ENCODE measurements at places on chromosomes 3 and 15.

DNA sequence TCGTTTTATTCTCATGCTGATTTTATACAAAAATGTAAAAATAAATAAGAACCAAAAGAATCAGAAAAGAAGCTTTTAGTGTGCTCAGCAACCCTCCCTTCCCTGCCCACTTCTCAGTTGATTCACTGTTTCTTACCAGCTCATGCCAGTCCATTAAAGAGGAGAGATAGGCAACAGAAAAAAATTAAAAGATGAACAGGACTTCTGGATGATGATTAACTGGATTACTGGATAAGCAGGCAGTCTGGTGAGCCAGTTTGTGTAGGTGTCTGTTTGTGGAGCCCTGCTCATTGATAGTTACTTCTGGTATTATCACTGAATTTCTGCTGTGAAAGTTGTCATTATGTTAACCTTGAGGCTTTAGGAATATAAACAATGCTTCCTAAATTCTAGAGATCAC lies 15.1 kb upstream of the GPR171 start:
- DNase-seq: no peak

- DNase-seq: no peak
Observed at GRCh38 chr3:25571285-25571684, 93.4 kb downstream of the TOP2B start.

GRCh38 chr3:22495241-22495640 lies 707.9 kb upstream of the UBE2E2 start:
- no peak for DNase-seq

DNA sequence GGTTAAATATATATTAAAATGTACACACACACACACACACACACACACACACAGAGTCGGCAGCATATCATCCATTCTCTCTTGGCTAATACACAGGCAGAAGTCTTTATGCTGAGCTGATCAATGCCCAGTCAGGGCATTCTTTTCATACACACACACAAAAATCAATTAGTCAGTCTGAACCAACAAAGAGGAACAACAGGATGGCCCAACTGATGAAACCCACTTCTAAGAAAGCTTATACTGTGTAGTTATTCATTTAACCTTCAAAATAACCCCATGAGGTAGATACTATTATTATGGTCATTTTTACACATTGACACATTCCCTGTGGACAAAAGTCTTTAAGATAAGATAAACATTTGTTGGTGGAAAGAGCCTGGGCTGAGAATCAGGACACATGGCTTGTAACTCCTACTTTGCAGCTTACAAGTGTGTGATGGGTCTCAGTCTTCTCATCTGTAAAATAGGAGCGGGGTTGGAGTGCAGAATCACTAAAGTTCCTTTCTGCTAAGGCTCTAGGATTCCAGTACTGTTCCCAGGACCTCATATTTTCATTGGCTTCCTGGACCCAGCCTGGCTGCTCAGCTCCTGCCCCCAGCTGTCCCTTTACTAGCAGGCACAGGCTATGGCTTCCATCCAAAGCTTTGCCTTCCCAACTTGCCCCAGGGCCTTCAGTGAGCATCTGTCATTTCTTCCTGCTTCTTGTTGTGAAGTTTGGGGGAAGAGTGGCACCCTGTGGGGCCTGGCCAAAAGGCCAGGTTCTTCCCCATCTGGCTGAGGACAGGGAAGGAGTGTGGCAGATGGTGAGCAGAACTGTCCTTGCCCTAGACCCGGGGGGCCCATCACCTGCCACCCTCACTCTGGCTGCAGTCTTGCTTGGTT lies 27.2 kb upstream of the GLCE start:
- DNase-seq: peak; percentile 50

GRCh38 chr15:47900751-47901150 lies 183.4 kb downstream of the SEMA6D start:
- DNase-seq: no peak

- DNase-seq: peak; percentile 69
Observed at GRCh38 chr3:5011555-5012256, 32.5 kb downstream of the BHLHE40 start.

GRCh38 chr15:27352136-27352535 lies 381.2 kb downstream of the GABRG3 start:
- no peak for DNase-seq

DNA sequence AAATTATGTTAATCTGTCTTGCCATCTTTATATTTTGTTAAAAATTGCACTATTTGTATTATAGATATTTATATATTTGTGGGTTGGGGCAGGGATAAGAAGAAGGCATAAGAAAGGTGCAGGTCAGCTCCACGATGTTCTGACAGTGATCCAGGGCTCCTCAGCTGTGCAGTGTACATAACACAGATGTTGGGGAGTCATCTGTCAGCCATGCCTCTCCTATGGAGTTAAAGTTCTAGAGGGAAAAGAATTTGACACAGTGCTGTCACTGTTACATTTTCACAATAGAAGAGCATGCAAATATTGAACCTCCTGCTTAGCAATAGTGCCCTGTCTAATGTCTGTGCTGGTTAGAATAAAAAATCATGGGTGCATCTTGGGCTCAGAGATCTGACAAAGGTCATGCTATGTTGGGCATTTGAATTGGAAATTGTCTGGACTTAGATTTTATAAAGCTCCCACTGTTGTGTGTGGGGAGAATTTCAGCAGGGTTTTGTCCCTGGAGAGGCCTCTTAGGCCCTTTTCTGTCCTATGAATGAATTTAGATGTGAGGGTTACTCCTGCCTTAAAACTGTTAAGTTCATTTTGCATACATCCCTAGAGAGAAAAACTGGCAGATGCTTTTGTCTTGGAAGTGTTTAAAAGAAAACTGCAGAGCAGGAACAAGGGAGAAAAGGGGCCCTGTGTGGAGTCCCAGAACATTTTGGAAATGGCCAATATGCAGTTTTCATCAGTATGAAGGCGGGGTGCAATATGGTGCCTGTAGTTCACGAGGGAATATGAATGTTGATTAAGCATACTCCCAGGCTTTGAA lies 20.4 kb downstream of the CDIN1 start:
- no peak for DNase-seq

DNA sequence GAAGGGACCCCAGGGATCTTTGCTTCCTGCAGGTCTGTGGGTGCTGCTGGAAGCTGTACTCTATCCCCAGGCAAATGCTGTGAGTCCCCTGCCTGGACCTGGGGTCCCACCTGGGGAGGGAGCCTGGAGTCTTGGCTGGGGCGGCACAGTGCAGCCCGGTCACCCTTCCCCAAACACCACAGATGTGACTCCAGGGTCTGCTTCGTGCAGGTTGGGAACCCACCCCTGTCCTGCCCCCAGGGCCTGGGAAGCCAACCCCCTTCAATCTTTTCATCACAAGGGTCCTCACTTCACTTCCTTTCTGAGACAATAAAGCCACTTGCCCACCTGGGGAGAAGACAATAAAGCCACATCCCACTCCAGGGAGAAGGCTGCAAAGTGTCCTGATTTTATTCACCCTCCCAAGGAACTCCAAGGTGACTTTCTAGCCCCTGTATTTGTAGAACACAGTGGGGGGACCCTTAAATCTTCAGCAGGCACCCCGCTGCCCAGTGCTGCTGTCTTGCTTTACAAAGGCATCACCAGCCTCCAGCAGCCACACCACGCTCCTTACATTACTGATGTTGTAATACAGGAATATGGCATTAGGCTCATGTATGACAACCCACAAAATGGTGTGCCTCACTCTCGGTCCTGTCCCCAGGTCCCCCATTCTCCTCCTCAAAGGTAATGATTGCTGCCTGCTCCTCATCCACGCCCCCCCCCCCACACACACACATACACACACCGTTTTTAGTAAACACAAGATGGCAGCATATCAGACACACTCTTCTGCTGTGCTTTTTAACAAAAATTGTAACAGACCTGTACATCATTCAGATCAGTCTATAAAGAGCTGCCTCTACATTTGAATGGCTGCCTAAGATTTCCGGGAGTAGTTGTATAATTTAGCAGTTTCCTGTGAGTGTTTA lies 9.9 kb downstream of the C3orf22 start:
- no peak for DNase-seq

DNA sequence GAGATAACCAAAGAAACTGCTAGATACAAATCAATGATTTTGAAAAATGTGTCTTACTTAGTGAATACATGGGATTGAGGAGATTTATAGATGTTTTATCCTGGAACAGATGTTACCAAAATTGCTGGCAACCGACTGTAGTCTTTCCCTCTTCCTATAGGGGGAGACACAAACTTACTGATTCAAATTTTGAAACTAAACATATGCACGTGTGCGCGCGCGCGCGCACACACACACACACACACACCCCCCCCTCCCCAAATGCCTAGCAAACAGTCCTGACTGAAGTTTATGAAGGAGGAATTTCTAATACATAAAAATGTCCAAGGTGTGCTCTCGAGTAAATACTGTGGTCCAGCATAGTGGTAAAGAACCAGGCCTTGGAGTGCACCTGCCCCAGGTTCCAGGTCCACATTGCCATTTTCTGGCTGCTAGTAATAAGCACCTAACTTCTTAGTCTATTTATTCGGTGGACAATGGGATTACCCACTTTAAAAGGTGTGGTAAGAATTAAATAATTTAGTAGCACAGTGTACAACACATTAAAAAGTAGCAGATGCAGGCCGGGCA lies 18.5 kb upstream of the C3orf62 start:
- DNase-seq: peak; percentile 67
